ENCODE measurements at places on chromosomes 5 and 9. TPM values are rescaled to one million over a fixed set of nuclear protein-coding genes. Genes with fewer than 3 reads are reported as not detected.

SLC25A2 gene
- total RNA-seq: not detected

STPG3 gene
- total RNA-seq: not detected

SGCD gene
- 18.9 TPM for total RNA-seq

SLC46A2 gene
- not detected for total RNA-seq

SPATA31C1 gene
- not detected for total RNA-seq

DNA sequence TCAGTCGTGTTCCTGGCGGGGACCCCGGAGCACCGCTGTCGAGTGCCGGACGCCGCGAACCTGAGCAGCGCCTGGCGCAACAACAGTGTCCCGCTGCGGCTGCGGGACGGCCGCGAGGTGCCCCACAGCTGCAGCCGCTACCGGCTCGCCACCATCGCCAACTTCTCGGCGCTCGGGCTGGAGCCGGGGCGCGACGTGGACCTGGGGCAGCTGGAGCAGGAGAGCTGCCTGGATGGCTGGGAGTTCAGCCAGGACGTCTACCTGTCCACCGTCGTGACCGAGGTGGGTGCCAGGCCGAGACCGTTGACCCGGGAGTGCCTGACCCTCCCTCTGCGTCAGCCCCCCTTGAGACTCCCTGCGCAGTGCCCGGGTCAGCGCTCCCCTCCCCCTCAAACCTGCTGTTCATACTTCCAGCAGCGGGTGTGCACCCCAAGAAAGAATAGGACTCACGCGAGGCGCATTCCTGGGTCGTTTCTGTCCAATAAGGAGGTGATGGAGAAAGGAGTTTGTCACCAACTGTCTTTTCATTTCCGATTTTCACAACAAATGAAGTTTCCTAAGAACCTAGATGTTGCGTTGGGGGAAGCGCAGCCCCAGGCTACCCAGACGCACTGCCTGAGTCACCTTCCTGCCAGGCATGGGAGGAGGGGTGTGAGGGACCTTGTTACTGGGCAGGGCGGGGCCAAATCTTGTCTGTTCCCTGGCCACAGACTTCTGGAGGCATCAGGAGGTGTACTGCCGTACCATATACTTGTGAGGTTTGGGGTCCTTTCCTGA is 722 bp downstream of the SLC22A4 start:
- DNase-seq: peak; percentile 80

GRCh38 chr9:95991326-95991725 is 115.8 kb downstream of the ERCC6L2 start:
- peak; percentile 36 for DNase-seq

- DNase-seq: no peak
Observed at GRCh38 chr5:159833088-159833487, 83.2 kb upstream of the ADRA1B start.

GRCh38 chr5:35129921-35130485 is 82.3 kb upstream of the AGXT2 start:
- DNase-seq: peak; percentile 84

- no peak for DNase-seq
Observed at GRCh38 chr5:34900652-34901051, 14.7 kb downstream of the RAD1 start.

DNA sequence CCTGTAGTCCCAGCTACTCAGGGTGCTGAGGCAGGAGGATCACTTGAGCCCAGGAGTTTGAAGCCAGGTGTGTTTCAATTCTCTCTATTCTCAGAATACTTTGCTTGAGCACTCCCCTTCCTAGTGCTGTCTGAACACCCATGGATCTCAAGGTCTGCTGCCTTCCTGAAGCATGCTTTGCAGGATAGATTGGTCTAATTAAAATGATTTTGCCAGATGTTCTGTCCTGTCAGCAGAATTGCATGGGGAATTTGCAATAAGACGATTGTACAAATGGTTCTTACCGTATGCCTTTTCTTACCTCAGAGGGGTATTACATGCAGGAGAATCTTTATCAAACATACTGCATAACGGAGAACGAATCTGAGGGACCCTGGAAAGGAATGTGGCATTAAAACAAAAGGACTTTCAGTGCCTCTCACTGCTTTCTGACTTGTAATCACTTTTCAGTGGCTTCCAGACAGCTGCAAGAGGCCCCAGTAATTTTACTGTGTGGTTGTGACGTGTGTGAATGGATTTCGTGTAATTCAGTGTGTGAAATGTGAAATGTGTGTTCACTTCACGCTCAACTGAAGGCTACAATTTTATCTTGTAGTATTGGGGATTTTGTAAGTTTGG is 587.2 kb upstream of the SEMA6A start:
- no peak for DNase-seq

DNA sequence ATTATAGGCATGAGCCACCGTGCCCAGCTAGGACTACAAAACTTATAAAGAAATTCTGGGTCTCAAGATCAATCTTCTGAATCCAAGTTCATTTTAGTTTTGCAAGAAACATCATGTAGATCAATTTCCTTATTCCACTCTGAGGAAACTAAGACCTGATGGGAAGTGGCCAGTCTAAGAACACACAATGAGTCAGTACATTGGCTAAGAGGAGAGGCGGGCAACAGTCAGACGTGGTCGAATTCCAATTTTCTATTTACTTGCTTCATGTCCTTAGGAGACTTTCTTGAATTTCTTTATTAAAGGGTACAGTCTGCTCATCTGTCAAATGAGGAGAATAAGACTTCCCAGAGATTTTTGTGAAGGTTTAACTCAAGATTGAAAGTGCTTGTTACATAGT is 432.1 kb upstream of the BRINP1 start:
- no peak for DNase-seq

DNA sequence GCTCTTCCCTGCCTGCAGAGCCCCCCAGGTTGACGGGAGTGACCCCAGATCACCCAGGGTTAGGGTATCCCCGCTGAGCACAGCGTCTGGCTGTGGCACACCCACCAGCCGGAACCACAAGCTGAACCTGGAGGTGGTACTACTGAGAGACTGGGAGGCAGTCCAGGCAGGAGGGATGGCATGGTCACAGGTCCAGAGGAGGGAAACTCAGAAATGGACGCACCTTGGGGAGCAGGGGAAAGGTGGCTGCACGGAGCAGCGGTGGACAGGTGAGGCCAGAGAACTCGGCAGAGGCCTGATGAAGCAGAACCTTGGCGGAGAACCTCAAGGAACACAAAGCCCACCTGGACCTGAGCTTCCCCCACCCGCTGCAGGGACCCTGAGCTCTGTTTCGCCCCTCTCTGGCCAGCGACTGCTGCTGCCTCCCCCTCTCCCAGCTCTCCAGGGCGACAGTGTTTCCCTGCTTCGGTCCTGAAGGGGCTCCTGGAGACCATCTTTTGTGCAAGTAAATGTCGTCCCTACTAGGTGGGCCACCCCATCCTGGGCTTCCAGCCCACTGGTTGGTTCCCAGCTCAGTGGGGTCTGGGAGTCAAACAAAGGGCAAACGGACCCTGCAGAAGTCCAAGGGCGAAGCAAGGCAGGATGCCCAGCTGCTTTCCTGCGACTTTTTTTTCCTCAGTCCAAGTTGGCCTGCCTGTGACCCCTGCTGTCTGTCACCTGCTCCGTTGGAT is 845 bp downstream of the ADGRD2 start:
- no peak for DNase-seq

DNA sequence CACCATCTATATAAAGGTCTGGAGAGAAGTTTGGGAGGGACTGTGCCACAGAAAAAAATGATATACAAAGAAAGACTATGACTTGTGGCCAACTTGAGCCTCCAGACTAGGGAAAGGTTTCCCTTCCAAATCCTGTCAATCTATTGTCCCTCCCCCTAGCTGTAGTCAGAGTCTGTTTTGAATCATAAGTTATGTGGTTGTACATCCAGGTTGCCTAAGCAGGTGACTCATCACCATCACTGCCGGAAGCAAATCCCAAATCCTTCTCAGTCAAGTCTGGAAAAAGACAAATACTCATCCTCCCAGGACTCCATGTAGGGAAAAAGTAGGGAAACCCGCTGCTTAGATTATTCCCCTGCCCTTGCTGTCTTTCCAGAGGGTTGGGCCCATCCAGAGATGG is 235.7 kb downstream of the CDK5RAP2 start:
- DNase-seq: peak; percentile 70

DNA sequence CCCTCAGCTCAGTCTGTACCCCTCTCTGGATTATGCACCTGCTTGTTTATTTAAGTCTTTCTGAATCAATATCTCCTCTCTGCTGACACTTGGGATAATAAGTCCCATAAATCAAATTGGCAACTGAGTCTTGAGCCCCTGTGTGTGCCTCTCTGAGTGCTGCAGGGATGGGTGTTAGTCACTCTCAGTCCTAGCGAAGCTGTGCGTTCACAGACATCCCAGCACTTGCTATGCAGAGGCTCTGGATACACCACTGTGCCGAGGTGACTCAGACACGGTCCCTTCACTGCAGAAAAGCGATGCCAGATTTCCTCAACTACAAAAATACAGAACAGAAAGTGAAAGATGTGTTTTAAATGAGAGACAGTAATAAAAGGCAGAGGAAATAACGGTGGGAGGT is 4.1 kb upstream of the KCNMB1 start:
- no peak for DNase-seq

- DNase-seq: no peak
Observed at GRCh38 chr9:129494113-129494789, 126.7 kb downstream of the C9orf50 start.

GRCh38 chr9:137452761-137453642 is 6.1 kb downstream of the NSMF start:
- DNase-seq: no peak

- peak; percentile 70 for DNase-seq
Observed at GRCh38 chr5:38722918-38723317, 122.9 kb upstream of the OSMR start.

DNA sequence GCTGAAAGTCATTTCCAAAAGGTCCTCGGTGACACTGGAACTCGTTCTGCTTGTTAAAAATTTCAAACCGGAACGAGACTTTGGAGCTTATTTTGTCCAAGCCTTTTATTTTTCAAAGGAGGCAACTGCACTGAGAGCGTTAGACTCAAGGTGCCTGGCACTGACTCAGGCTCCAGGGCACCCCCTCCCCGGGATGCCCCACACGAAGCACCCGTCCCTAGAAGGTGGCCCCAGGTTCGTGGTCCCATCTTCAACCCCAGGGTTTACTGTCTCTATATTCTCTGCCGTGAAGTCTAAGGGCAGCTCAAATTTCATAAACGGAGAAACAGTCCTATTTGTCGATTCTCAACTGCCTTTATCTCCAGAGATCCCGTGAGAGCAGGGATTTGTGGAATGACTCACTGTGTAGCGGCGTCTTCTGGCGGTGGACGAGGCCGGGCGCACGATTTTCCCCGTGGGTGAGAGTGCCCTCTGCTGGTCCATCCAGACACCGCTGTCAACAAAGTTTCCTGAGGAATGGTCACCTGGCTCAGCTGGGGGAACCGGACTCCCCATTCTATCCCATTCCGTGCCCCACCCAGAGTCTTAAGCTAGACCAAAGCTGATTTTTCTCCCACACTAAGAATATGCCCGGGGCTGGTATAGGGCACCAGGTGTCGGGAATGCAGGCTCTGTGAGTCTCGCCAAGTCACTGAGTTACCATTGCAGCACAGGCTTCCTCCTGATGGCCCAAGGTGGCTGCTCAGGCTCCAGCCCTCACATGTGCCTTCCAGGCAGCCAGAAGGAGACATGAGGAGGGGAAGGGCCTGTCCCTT is 27.1 kb upstream of the SLC6A19 start:
- peak; percentile 72 for DNase-seq

DNA sequence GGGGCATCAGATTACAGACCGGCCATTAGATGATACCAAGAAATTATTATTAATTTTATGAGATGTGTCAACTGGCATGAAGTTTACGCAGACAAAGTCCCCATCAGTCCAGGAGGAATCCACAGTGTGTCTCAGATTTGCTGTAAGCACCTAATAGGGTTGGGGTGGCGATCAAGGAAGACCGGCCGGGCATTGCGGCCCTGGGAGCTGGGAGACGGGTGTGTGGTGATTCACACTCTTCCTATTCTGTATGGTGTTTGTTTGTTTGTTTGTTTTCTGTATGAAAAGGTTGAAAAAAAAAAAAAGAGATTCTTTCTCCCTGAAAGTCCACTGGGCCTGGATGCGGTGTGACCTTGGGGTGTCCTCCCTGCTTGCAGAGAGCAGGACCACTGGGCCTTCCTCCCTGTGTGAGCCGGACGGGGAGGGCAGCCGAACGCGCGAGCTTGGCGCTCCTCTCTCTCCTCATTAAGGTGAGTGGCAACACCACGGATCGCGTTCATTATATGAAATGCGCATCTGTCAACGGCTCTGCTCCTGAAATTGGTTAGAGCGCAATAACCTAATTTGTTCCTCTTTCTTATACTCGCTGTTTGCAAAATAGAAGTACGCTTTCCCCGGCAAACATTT is 15.1 kb downstream of the RASGEF1C start:
- no peak for DNase-seq

DNA sequence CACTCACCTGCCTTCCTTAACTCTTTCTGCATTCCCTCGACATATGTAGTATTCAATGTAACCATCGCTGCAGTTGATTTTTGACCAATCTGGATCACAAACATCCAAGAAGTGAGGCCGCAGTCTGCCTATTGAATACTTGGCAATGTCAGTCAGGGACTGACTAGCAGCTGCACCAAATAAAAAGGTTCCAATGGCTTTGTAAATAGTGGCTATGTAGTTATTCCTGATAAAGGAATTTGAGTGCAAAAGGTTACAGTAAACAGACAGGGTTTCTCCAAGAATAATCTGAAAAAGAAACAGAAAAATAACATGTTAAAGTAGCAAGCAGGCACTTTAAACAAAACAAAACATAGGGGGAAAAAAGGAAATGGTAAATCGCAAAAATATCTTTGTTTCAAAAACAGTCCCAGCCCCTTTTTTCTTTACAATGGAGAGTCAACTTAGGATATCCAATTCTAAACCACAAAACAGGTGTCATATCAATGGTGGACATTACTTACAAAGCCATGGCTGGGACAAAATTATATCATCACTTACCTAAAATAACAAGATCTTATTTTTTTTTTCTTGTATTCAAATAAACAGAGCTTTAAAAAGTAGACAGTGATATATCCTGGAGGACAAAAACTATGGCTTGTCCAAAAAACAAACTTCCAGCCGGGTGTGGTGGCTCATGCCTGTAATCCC is 66.8 kb downstream of the PLPP1 start:
- DNase-seq: peak; percentile 61

- DNase-seq: no peak
Observed at GRCh38 chr5:54772684-54773083, 212.7 kb downstream of the ESM1 start.

GRCh38 chr9:120876842-120877240 is at the start of gene PHF19:
Gene PHF19 (minus strand): TSS chr9:120877188. CDS start chr9:120874741, 2,447 bp downstream.
- DNase-seq: peak; percentile 49

Measured in LHCN-M2 (cell line).